ENCODE measurements at places on chromosomes 16 and 17.
A peak's percentile ranks its signal among the peaks of the same experiment; 100 is the strongest.

DNA sequence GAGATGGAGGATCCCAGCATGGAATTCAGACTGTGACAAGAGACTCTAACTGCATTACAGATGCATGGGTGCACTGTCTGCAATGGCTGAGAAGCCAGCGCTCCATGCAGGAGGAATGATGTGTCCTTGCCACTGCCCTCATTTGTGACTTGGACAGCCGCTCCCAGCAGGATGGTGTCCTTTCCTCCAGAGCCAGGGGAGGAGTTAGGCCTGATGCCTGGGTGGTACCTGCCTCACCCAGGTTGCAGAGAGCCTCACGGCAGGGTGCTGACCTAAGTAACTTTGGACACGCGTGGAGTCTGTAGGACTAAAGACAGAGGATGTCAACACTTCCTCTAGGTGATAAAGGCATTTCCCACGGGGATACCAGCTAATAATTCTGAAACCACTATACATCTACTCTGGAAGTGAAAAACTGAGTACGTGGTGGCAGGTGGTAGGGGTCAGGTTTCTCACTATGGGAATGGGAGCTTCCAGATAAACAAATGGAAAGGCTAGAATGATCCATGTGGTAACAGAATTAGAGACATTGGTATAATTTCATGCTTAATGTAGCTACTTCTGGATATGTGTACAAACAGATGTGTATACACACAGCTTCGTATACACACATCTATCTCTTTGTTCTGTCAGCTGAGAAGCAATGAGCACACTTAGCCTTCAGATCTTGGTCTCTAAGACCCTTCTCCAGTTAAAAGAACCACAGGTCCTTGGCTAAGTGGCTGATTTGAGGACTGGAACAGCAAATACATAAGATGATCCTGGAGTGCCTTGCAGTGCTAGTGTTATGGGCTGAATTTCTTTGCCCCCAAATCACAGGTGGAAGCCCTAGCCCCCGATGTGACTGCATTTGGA lies 13.7 kb upstream of the CSNK1D start:
- no peak for DNase-seq

- DNase-seq, result no peak
Observed at GRCh38 chr16:83058376-83058775, 431.6 kb downstream of the CDH13 start.

- no peak for DNase-seq
Observed at GRCh38 chr17:55563363-55563762, 52.1 kb upstream of the SMIM36 start.

DNA sequence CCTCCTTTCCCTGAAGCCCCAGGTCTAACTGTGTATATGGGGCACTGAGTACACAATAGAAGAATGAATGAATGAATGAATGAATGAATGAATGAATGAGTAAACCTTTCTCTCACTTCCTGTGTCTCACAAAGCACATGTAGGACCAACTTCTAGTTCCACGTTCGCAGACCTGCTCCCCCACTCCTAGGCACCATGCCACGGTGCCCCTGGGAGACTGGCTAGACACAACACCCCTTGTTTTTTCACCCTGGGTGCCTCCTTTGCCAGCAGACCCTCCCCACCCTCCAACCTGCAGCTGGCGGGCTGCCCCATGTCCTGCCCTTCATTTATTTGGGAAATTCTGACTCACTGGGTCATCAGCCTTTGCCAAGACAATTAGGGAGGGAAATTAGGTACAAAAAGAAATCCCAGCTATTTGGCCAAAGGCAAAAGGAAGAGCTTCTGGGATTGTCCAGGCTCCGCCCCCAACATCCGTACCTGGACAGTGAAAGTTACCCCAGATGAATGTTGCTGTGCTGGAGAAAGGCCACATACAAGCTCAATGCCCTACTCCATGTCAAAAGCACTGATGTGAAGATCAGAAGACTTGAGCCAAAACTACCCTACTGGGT lies 7.7 kb downstream of the CES1 start:
- no peak for DNase-seq

- no peak for DNase-seq
Observed at GRCh38 chr16:8686879-8687278, 12.5 kb downstream of the ABAT start.

GRCh38 chr17:39171933-39172332 lies 6.0 kb upstream of the ARL5C start:
- no peak for DNase-seq

- DNase-seq, result no peak
Observed at GRCh38 chr16:87328846-87329245, 11.7 kb upstream of the C16orf95 start.

DNA sequence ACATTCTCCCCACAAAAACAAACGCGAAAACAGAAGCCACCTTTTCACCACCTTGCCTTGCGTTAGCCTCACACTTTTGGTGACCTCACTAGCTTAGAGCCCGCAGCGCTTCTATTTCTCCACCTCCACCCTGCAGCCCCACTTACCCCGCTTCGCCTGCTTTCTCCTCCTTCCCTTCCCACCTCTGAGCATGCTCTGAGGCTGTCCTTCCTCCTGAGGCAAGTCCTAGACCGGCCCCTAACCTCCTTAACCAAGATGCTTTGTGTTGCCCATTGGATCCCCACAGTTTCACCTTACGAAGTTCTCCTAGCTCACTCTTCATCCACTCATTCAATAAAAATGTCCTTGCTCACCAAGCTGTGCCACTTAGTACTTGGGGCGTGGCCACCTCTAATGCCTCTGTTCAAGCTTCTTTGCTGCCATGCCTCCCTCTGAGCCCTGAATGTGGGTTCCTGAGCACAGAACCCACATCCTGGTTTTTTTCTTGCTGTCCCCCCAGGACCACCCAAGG lies 1.3 kb downstream of the GNGT2 start:
- no peak for DNase-seq

GRCh38 chr16:54687043-54687899 lies 243.4 kb upstream of the IRX5 start:
- no peak for DNase-seq

- peak; percentile 41 for DNase-seq
Observed at GRCh38 chr16:4380119-4381063, 8.7 kb downstream of the VASN start.

DNA sequence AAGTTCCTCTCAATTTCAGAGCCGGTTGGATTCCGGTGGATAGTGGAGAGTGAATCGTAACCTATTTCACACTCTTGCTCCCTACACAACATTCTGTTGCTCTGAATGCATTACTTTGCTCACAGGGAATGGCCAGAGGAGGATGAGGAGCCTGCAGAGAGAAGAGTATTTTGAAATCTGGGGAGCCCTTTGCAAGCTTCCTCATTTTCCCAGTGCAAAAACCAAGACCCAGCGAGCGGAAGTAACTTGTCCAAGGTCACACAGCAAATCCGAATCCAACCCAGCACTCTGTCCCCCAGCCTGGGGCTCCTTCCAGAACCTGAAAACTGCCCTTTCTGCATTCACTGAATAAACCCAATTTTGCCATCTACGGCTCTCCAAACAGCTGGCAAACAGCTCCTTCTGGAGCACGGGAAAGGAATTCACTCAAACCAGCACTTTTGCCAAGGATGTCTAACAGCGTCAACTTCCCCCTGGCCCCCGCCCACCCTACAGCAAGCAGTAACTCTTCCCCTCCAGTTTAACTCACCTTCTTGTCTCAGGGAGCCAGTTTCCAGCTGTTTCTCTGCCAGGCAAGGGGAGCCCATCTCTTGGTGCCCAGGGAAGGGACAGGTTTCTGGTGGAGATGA lies 557 bp downstream of the KCNG4 start:
- DNase-seq, result no peak

DNA sequence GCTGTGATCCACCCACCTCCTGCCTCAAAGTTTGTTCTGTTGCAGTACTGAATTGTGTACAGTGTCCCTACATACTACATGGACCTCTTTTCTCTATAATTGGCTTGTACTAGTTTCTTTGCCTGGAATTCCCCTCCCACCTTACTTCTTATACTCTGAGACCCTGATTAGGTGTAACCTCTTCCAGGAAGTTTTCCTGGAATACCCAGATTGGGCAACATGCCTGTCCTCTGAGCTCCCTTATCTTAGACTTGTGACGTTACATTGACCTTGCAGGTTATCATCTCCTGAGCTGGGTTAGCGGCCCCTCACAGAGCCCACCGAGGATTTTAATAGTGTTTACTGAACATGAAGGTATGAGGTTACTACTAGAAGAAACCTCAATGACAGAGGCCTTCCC lies 237.0 kb downstream of the ZNF423 start:
- DNase-seq, result no peak

- peak; percentile 50 for DNase-seq
Observed at GRCh38 chr16:2027024-2028010, 615 bp downstream of the NHERF2 start.

DNA sequence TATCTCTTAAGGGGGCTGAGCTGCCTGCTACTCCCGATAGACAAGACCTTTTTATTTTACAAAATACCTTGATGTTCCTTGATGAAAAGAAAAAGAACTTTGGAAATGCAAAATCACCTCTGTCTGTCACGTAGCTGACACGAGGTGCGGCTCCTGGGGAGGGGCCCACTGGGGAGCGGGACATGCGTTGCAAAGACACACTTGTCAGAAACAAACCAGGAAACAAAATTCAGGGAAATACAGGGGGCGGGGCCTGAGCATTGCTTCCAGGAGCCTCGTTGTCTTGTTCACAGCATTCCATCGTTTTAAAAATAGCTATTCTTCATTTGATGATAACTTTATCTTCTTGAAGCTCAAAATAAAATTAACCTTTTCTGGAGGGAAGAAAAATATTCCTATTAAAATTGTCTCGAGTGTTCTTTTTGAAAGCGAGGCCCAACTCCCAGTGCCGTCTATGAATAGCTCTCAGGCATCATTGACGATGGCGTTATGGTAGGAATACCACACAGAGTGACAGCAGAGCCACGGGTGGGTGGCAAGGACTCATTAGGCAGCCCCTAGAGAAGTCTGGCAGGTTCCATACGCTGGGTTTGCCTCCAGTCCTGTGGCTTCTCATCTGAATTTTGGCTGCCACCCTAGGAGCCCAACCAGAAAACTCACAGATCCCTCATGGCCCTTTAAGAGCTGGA lies 286.9 kb downstream of the CPPED1 start:
- DNase-seq, result no peak

DNA sequence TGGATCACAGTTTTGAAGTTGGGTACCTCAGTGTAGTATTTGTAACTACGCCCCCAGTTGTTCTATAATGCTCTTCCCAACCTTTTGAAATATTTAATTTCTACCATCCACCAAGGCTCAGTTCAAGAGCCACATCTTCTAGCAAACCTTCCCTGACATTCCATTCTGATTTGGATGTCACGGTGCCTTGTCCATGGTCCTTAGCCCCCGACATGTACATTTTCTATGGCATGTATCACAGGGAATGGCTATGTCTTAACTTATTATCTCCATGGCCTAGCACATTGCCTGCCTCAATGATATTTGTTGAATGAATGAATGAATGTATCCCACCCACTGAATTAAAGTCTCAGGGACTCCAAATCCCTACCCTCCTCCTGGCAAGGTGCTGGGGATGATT lies 6.4 kb upstream of the KRT28 start:
- DNase-seq, result no peak

DNA sequence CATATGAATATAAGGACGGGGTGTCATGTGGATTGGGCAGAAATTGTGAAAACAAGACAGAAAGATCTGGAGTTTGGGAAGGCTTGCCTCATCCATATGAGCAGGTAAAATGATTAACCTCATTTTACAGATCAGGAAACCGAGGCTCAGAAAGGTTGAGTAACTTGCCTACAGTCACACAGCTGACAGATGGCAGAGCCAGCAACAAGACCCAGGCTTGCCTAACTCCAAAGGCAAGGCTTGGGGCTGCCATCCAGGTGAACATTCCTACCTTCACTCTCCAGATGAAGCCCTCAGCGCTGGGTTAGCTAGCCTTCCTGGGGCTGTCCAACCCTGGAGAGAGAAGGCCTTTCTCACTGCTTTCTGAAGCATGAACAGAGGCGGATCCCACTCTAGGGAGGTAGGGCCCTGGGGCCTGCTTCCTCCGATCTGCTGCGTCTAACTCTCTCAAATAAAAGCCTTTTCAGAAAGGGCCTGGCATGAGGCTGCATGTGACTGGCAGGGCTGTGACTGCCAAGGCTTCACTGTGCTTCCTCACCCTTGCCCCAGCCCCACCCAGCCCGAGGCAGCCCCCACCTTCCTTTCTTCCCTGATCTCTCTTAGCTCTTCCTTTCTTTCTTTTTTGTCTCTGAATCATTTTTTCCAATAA lies 107.8 kb downstream of the GNAO1 start:
- peak; percentile 55 for DNase-seq

DNA sequence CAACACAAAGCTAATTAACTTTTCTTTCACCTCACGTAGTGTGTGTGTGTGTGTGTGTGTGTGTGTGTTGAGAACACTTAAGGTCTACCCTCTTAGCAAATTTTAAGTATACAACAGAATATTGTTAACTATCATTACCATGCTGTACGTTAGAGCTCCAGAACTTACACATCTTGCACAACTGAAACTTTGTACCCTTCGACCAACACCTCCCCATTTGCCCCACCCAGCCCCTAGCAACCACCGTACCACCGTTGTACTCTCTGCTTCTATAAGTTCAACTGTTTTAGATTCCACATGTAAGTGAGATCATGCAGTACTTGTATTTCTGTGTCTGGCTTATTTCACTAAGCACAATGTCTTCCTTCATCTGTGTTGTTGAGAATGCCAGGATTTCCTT lies 28.1 kb upstream of the MLYCD start:
- no peak for DNase-seq

DNA sequence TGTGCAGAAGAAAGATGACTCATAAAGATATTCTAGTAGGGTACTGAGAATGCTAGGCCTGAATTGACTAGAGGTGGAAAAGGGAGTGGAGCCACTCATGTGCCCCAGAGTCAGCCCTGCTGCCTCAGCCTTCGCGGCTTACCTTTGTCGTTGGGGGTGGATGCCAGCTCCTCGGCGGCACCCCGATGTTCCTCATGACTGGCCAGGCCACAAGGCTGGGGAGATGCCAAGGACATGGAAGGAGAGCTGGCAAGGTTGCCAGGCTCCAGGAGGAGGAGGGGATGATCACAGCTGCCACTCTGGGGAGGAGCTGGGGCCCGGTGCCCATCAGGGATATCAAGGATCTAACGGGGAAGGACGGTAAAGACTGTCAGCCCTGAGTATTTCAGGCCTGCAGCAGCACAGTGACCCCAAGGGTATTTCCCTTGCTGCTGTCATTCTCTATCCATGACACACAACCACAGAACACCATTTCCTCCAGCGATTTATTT lies 9.7 kb upstream of the SLC35B1 start:
- no peak for DNase-seq

DNA sequence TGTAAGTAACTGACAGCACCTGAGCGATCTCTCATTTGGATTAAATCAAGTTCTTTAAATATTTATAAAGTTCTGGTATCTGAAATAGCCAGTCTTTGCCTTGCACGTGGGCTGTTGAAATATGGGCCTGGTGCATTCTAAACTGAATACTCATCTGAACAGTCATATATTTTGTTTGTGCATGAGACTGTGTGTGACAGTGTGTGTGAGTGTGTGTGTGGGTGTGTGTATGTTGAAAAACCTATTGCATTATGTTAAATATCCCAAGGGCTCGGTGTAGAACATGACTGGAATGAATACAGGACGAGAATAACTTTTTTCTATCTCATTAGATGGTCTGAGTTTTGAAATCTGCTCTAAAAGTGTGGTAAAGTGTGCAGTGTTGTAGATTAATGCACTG lies 82.4 kb upstream of the TOX3 start:
- DNase-seq, result no peak

GRCh38 chr16:50365791-50366575 lies 2.8 kb downstream of the BRD7 start:
- no peak for DNase-seq

All from eye (tissue), 1 donor.